A673 (cell line): ENCODE measurements at places on chromosomes 5 and 9.

- no peak for DNase-seq
Observed at GRCh38 chr5:87246061-87246460, 21.6 kb upstream of the RASA1 start.

DNA sequence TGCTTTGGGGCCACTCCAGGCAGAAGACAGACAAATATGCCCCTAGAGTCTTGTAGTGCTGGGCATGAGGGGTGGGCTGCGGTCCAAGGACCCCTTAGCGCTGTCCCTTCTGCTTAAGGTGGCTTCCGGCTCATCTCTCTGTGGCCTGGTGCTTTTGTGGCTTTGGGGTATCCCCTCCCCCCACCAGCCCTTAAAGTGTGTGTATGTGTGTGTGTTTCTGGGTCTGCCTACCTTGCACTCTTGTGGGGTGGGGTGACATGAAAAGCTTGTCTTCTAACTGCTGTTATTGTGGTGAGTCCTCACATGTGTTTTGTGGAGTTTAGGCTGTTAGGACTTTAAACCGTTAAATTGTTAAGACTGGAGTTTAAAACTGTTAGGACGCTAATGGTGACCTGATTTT is 23.6 kb downstream of the MARCHF6 start:
- no peak for DNase-seq

- no peak for DNase-seq
Observed at GRCh38 chr5:82613891-82614290, 335.7 kb upstream of the RPS23 start.

DNA sequence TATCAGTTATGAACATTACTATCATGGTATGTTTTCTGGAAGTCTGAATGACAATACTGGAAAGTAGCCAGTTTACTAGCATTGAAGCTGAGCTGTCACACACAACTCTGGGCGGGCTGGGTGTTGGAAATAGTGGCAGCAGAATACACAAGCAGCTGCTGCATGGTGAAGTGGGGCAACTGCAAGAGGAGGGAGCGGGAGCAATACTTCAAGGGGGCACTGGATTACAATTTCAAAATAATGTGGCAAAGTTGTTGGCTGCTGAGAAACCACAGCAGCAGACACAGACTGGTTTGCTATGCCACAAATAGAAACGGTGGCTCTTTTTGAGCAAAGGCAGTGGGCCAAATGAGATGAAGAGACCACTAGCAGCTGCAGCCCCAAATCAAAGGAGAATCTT is 350.2 kb downstream of the KIAA0825 start:
- DNase-seq: no peak

- DNase-seq: no peak
Observed at GRCh38 chr5:168669668-168670378, 90.7 kb upstream of the PANK3 start.

DNA sequence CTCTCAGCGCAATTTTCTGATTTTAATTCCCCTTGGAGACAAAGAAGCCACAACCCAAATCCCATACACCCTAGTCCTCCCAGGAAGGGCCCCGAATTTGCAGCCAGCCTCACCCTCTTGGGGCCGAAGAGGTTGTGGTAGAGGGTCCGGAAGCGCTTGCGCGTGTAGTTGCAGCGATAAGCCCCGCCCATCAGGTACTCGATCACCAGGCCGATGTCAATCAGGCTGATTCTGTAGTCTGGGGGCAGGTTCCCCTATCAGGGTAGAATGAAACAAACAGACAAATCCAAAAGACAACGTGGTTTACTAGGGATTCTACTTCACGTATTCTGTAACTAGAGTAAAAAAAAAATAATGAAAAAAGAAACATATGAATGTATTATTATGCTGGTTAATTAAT is 210.6 kb upstream of the KLF9 start:
- DNase-seq: no peak

DNA sequence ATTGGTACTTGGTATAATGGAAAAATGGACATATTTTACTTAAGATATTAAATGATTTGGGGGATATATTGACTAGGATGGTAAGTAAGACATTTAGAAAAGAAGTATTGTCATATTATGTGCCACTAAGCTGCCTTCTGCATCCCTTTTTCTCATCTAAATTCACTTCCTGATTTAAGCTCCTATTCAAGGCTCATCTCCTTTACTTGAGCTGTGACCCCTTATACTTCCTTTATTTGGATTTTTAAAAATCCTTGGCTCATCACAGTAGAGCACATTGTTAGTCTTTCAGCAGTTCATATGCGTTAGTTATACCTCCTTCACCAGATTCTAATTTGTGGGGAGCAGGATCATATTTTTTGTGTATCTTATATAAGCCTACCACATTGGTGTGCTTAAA is 6.6 kb downstream of the COMMD10 start:
- DNase-seq: no peak

- DNase-seq: no peak
Observed at GRCh38 chr9:79384501-79384900, 187.3 kb upstream of the TLE4 start.

DNA sequence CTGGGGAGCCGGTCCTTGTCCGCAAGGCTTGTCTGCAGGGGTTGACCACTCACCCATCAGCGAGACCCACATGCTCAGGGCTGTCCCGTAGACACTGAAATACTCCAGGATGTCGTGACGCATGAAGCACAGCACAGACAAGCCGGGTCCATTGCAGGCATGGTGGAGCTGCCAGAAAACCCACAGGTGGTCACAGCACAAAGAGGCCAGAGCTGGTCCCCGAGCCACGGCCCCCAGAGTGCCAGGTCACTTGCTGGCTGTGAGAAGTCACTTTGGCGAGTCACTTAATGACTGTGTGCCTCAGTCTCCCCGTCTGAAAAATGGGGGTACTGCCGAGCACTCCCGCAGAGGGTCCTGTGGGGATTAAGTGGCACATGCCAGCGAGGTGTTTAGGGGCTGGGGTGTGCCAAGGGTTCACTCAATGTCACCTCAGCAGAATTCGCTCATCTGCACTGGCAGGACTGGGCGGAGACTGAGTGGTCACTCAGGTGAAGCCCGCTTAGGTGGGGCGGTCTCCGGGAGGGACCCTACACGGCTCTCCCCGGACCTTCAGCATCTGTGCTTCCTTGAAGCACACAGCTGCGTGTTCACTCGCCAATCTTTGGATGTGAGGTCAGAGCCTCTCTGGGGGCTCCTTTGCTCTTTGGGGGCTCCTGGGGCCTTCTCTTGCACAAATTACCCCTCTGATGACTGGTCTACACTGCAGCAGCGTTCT is 4.5 kb downstream of the MYMK start:
- DNase-seq: no peak

DNA sequence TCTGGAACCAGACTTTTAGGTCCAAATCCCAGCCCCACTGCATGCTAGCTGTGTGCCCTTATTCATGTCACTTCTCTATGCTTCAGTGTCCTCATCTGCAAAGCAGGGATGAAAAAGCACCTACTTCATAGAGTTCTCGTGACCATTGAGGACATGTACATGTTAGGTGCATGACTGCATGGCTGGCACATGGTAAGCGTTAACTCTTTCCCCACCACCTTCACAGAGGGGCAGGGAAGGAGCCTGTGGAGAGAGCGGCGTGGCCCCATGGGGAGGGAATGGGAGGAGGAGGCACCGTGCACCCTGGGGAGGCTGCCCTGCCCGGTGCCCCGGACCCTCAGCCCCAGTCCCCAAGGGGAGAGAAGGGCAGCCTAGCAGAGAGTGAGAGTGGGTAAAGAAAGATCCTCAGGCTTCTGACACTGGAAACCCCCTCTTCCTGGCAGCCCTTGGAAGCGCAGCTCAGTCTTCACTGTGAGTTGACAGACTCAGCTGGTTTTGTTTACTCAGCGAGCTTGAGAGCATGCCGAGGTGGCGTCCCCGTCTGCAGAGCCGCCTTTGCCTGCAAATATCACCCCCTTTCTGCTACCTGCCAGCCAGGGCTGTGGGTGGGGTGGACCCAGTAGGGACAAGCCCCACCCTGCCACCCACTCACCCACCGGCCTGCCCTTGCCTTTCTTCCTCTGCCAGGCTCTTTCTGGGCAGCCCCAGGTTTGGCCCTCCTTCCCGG is 10.6 kb upstream of the ANGPTL2 start:
- DNase-seq: no peak

- DNase-seq: peak; percentile 93
Observed at GRCh38 chr9:89661956-89662717, 57.3 kb downstream of the GADD45G start.

DNA sequence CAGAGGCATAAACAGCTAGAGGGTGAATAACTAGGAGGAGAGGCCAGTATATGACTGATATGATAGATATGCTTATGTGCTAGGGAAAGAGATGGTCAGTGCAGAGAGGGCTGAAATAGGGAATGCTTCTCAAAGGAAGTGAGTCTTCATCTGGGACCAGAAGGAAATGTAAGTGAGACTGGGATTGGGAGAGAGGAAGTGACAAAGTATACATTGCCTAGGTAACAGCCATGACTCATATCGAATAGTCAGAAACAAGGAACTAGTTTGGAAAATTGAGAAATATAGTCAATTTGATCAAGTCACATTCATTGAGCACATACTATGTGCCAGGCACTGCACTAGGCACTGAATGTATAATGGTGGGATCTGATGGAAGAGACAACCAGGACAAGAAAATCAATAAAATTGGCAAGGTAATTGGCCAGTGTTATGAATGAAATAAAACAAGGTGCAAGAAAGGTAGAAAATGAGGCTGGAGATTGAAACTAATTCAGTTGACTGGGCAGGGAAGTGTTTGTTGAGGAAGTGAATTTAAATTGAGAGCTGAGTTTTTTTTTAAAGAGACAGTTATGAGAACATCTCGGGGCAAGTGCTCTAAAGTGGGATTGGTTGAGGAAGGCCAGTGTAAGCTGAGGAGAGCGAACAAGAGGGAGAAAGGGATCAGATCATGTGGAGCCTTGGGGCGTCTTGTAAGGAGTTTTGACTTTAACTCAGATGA is 4.3 kb downstream of the ERAP2 start:
- DNase-seq: no peak

GRCh38 chr9:16681652-16681987 is 188.8 kb downstream of the BNC2 start:
- DNase-seq: no peak

GRCh38 chr5:38827525-38827924 is 18.3 kb upstream of the OSMR start:
- DNase-seq: peak; percentile 68

GRCh38 chr9:98226516-98226915 is 28.9 kb downstream of the TBC1D2 start:
- DNase-seq: no peak

DNA sequence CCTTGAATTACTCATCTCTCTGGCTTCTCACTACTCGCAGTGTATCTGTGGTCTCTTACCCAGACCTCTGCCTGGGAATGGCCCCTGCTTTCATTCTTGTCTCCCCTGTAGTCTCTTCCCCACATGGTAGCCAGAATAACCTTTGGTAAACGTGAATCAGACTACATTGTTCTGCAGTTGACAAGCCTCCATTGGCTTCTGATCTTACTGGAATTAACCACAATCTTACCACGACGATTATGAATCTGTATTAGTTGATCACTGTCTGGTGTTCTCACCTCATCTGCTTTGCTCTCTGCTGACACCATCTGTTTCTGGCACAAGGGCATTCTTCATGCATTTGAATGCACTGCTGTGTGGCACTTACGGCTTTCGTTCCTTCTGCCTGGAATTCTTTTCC is 781.2 kb downstream of the MTRR start:
- DNase-seq: no peak

- no peak for DNase-seq
Observed at GRCh38 chr9:12643686-12644085, 49.5 kb upstream of the TYRP1 start.

DNA sequence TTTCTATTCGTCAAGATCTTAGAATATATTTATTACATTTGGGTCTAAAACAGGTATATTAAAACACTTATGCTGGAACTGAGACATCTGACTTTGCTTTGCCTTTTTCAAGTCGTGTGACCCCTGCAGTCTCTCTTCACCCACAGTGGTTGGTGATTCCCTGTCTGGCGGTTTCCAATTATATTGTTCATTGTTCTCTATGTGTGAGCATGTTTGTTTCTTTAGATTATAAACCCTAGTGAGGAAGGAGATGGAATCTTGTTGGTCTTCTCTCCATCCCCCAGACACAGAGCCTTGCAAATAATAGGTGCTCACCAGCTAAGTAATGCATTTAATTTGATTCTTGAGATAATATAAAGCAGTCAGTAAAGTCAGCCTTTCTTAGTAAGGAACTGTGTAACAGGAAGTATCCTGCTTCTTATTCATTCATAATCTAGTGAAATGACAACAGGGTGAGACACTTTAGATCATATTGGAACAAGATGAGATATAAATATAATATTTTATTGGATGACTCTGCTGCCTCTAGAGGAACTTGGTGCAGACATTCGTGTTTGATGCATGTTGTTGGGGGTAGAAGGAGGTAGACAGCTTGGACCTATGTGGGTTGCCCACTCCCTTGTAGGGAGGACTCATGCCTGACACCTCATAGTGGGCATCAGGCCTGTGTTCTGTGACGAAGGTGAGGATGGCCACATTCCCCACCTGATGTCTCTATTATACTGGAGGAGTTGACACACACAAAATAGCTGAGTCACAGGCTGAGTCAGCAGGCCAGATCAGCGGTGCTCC is 88.1 kb downstream of the FGF1 start:
- peak; percentile 65 for DNase-seq

DNA sequence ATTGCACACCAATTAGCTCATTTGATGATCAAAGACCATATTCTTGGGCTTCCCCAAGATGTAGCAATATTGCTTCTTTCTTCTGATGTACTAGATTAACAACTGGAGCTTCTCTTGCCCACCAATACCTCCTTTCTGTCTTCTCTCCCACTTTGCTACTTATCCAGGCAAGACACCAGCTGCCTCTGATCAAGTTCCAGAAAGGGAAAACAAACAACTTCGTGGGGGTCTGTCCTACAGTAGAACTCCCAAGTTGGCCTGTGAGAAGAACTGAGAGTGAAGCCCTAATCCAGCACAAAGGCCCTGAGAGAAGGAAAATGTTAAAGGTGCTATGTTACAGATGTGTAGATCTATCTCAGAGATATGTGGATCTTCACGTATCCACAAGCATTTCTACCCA is 44.9 kb downstream of the ADAMTS12 start:
- no peak for DNase-seq
